ENCODE measurements at places on chromosomes 13 and 19.

DNA sequence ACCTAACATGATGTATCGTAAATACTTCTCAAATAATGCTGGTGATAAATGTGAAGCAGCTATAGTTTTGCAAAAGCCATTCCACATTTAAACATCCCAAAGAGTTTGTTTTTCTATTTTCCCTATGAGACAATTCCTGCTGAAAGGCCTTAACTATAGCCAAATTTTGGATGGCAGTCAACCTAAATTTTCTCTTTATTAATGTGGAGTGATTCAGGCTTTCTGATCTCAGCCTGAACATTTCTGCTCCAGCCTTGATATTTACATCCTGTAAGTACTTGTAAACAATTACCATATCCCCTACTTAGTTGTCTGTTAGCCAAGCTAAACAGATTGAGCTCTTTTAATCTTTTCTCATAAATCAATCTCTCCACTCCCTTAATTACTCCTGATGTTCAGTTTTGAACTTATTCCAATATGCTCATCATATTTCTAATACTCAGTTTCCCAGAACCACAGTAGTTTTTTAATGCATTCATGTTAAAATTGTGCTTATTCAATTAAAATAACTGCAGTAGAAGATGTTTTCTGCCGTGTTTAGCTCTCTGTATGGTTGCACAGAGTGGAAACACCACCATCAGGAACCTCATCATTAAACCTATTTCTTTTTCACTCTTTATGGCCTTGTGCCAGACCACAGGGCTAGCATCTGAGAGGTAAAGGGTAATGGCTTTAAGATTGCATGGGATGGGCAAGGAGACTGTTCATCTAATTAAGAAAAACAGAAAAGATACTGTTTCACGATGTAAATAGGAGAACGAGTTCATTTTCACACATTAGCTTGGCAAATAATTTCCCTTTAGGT lies 1235.2 kb upstream of the SLC10A2 start:
- no peak for DNase-seq

- DNase-seq: no peak
Observed at GRCh38 chr19:13835791-13836723, 40.8 kb downstream of the ZSWIM4 start.

DNA sequence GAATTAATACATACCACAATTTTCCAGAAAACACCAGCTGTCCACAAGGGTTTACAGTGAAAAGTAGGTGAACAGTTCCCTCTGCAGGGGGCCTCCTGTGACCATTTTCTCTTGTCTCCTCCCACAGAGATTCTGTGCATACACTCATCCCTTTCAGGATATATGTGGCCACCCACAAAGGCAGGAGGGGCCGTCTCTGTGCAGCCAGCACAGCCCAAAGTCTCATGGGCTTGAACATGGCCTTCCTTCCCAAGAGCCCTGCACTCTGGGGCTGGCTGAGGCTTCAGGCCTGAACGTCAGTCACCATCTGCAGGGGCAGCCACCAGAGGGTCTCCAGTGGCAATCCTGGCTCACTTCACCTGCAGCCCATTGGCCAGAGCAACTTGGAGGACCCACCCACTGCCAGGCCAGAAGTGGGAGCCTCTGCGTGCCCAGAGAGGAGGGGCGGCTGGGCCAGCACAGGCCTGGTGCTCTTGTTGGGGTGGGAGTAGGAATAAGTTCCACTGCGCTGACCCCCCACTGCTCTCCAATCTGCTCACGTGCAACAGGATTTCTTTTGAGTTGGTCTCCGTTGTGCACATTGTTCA lies 25.1 kb downstream of the TMEM161A start:
- DNase-seq: no peak

GRCh38 chr19:15243236-15243957 lies 11.1 kb upstream of the EPHX3 start:
- DNase-seq: no peak

DNA sequence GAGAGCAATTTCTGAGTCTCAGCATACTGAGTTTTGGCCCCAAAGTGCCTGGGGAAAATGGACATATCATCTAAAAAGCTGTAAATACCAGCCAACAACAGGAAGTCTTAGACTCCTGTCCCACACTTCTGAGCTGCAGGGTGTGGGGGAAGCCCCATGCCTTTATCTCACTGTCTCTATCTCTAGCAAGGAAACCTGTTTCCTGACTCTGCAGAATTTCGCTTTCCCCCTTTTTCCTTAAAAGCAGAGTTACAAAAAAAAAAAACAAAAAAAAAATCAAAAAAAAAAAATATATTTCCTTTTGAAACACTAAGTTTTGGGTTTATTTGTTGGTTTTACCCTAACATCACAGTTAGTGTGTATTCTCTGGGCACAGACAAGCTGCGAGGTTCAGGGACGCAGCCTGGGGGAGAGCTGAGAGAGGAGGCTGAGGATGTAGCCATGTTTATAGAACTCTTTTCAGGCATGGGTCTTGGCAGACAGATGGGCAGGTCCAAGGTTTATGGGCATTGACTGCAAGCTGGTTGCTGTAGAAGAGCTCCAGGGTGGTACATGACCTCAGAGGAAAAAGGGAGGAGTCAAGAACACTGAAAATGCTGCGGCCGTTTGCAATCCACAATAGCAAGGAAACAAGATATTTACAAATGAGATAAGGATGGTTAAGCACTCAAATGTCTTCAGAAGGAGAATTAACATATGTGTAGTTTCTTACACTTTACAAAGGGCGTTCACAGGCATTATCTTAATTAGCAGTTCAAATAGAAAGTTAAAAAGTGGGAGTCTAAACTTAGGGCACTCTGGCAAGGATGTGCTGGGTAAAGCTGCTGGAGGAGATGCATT lies 4.9 kb downstream of the MBNL2 start:
- DNase-seq: no peak

GRCh38 chr13:39941236-39941635 lies 285.8 kb downstream of the COG6 start:
- no peak for DNase-seq

All from stimulated activated CD8-positive, alpha-beta memory T cell treated with anti-CD3 and anti-CD28 coated beads, Interleukin-15, amount 100 ng/mL, for 1 hour (primary cell).